ENCODE measurements at places on chromosomes 4 and X. TPM values are rescaled to one million over a fixed set of nuclear protein-coding genes. Genes with fewer than 3 reads are reported as not detected.

GRCh38 chrX:46572340-46572936, 1.1 kb upstream of the CHST7 start:
- no peak for DNase-seq

DNA sequence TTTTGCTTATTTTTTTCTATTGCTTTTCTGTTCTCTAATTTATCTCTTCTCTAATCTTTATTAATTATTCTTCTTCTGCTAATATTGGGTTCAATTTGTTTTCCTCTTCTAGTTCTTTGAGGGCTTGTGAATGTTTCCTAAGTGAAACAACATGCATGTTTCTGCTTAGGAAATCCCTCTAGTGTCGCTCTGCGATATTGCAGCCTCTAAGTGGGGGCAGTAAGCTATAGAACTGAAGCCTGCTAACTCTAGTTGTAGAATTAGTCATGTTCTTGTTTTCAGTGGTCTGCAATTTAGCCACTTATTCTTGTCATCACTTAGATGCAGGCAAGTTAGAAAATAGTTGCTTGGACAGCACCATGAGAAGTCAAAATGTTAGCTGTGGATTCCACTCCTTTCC, 222.6 kb downstream of the SPIN4 start:
- DNase-seq: no peak

The AMBN gene
- total RNA-seq: not detected

- no peak for DNase-seq
These were observed 227.3 kb upstream of the TET2 start for GRCh38 chr4:104919406-104919805.

DNA sequence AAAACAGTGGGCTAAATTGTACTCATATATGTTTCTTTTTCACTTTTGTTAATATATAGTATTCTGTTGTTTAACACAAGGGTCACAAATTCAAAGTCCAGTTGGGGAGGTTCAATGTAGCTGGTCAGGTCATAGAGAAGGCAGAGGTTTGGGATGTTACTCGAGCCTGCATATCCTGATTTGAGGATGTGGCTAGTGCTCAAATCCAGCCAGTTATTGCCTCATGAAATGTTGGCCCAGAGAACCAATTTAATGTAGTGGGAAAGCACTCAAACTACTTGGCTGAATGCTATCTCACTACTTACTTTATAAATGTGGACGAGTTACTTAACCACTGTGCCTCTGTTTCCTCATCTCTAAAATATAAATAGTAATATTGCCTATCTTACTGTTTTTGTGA, 12.5 kb downstream of the USO1 start:
- no peak for DNase-seq

The RBMXL3 gene
- not detected for total RNA-seq
